HCT116 (cell line): ENCODE measurements at places on chromosomes 6 and 20. TPM values are rescaled to one million over a fixed set of nuclear protein-coding genes. Genes with fewer than 3 reads are reported as not detected.
A peak's percentile ranks its signal among the peaks of the same experiment; 100 is the strongest.

DNA sequence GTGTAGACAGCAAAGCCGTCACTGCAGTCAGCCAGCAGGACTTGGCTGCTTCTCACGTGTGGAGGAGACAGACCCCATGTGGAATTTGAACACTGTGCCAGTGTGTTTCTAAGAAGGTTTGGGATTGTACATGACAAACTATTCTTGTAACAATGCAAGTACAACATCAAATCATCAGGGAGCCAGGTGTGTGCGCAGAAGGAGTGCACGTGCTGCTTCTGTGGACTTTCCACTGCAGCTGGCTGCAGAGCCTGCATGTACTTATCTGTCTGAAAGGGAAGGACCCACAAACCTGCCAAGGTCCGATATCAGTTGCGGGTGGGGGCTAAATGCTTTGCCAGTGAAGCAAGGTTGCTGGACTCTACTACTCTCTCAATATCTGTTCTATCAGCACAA lies 211.6 kb downstream of the WDR27 start:
- H3K27me3 ChIP-seq: no peaks in the 10 kb centered on the region
- no peaks in the 10 kb centered on the region for H3K4me1 ChIP-seq
- H3K4me3 ChIP-seq: no peak overlapping the region
- no peak for DNase-seq
- no peaks in the 10 kb centered on the region for H3K36me3 ChIP-seq

- no peaks in the 10 kb centered on the region for H3K27me3 ChIP-seq
- peaks cover 11% of the 10 kb centered on the region; the same call in 1 of the 2 replicates for H3K4me1 ChIP-seq
- DNase-seq: no peak
- H3K36me3 ChIP-seq: no peaks in the 10 kb centered on the region
- H3K4me3 ChIP-seq: no peak overlapping the region
- H3K27ac ChIP-seq: no peak overlapping the region
Measured at GRCh38 chr6:3370361-3371221, 86.3 kb downstream of the SLC22A23 start.

DNA sequence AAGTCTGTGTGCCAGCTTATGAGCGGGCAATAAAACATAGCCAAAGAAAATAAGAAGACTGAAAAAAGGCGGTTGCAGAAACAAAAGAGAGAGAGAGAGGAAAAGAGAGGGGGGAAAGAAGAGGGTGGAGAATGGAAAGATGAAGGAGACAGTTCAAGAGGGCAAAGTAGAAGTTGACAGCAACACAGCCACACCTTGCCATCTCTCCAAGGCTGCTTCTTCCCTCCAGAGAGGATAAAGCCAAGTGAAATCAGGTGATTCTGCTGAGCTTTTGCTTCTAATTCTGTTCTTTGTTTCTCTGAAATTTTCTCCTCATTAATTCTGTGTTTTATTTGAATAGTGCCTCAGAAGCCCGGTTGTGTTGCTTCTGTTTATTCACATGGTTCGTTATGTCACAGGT lies 48.5 kb downstream of the PTPRK start:
- no peaks in the 10 kb centered on the region for H3K36me3 ChIP-seq
- no peak for DNase-seq
- H3K27me3 ChIP-seq: no peaks in the 10 kb centered on the region
- no peak overlapping the region for H3K27ac ChIP-seq

- H3K4me3 ChIP-seq: no peak overlapping the region
- no peaks in the 10 kb centered on the region for H3K36me3 ChIP-seq
- H3K27me3 ChIP-seq: no peaks in the 10 kb centered on the region
- peak; percentile 47 for DNase-seq
- peaks cover 5% of the 10 kb centered on the region; the same call in 1 of the 2 replicates for H3K4me1 ChIP-seq
Measured at GRCh38 chr6:106997392-106998158, 23.0 kb upstream of the CD24 start.

GRCh38 chr6:93317592-93317991 lies 101.8 kb downstream of the EPHA7 start:
- H3K4me3 ChIP-seq: no peak overlapping the region
- no peaks in the 10 kb centered on the region for H3K27me3 ChIP-seq
- no peaks in the 10 kb centered on the region for H3K4me1 ChIP-seq
- H3K36me3 ChIP-seq: no peaks in the 10 kb centered on the region
- DNase-seq: no peak

- no peak for DNase-seq
- no peak overlapping the region for H3K27ac ChIP-seq
- H3K4me1 ChIP-seq: no peaks in the 10 kb centered on the region
- no peaks in the 10 kb centered on the region for H3K27me3 ChIP-seq
- no peak overlapping the region for H3K4me3 ChIP-seq
Measured at GRCh38 chr6:102381203-102381602, 987.7 kb downstream of the GRIK2 start.

DNA sequence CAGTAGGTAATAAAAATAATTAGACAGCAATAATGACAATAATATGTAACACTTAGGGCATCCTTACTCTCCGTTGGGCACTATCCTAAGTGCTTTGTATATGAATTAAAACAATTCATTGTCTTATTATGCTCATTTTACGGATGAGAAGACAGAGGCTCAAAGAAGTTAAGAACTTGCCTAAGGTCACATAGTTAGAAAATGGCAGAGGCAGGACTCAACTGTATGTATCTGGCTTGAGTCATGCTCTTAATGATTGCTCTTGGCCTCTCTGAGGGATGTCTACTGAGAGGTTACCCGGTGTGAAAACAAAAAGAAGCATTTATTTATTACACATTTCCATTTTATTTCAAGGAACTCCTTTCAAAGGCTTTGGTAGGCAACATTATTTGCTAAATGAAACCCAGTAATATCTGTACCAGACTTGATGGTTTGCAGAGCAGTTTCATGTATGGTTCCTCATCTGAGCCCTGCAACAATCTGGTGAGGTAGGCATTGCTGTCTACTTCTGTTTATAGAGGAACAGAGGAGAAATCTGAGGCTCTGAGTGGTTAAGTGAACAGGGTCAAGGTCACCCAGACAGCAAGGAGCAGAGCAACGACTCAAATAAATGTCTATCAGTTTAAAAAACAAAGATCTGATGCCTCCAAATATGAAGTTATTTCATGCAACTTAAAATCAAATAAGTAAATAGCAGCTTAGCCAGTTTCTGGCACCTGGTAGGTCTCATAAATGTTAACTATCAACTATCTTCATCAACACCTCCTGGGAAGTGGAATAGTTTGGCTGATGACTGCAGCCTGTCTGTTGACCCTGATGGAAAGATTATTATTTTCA lies 4.2 kb upstream of the PARD6B start:
- no peaks in the 10 kb centered on the region for H3K27me3 ChIP-seq
- no peak overlapping the region for H3K4me3 ChIP-seq
- no peaks in the 10 kb centered on the region for H3K36me3 ChIP-seq
- peaks cover 85% of the 10 kb centered on the region for H3K4me1 ChIP-seq
- H3K27ac ChIP-seq: peak overlapping the region; percentile 92

GRCh38 chr20:48277266-48277665 lies 492.0 kb upstream of the SULF2 start:
- DNase-seq: no peak
- no peaks in the 10 kb centered on the region for H3K4me1 ChIP-seq
- H3K36me3 ChIP-seq: no peaks in the 10 kb centered on the region
- no peaks in the 10 kb centered on the region; the same call in 1 of the 2 replicates for H3K27me3 ChIP-seq
- H3K4me3 ChIP-seq: no peak overlapping the region

DNA sequence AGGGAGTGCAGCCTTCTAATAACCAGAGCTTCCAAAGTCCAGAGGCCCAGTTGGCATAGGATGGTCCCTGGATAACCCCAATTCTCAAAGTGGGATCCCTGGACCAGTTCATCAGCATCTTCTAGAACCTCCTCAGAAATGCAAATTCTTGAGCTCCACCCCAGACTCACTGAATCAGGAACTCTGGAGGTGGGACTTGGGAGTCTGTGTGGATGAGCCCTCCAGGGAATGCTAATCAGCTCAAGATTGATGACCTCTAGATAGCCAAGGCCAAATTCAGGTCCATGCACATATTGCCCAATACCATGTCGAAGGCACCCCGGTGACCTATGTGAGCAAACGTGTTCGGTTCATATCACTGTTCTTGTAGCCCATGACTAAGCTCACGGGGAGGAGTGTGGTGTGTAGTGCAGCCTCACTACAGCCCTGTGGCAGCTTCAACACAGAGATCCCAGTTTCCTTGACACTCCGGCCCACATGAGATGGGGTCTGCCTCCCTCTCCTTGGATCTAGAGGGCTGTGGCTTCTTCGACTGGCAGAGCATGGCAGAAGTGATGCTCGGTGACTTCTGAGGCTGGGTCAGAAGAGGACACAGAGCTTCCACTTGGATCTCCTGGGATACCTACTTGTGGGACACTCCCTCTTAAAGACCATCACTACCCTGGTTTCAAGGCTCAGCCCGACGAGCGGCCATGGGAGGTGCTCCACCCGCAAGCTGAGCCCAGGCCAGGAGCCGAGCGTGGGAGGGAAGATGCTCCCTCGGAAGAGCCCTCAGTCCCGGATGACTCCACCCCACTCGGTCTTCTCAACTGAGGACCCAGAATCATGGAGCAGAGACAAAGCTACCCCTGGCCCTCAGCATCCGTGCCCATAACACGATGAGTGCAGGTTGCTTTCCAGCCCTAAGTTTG lies 151.1 kb upstream of the CST7 start:
- H3K4me3 ChIP-seq: no peak overlapping the region
- DNase-seq: no peak
- no peak overlapping the region for H3K27ac ChIP-seq
- no peaks in the 10 kb centered on the region for H3K4me1 ChIP-seq
- H3K36me3 ChIP-seq: no peaks in the 10 kb centered on the region

DNA sequence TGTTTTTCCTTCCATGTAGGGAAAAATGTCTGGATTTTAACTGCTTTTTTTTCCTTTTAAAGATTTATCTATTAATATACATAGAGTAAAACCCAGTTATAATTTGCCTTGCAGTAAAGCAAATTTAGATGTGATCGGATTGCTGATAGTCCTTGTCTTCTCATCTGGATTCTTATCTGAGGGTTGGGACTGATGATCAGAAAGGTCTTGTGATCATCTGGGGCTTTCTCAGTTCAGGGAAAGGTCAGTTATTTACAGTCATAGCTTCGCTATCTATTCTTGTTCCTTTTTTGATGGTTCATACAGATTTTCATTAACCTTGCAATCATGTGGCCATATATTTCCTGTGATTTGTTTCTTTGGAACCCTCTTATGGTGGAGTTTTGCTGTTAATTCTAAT lies 63.8 kb upstream of the CLDN20 start:
- DNase-seq: no peak
- no peak overlapping the region for H3K27ac ChIP-seq
- H3K4me3 ChIP-seq: no peak overlapping the region
- H3K36me3 ChIP-seq: no peaks in the 10 kb centered on the region
- H3K27me3 ChIP-seq: no peaks in the 10 kb centered on the region

DNA sequence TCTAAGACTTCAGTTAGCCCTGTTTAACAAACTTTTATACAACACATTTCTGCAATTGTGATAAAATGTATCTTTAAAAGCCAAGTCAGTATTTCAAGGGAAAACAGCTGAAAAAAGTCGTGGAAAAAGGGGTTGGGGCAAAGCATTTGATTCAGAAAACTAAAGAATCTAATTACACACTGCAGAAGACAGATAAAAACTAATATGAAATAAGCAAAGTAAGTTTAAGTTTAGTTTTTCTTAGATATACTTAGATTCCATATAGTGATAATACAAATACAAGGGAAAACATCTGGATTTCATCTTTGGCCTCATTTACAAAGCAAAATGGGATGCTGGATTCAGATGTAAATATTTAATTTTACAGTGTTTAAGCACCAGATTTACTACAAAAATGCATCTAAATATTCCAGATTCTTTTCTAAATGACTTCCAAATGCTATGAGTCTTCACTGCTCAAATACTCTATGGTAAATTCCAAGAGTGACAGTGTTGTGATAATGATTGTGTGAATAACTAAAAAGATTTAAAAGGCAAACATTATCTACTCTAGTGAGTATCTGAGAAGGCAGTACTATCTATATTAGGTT lies 1.5 kb upstream of the ADNP start:
- H3K27me3 ChIP-seq: no peaks in the 10 kb centered on the region
- DNase-seq: no peak
- peaks cover 35% of the 10 kb centered on the region for H3K36me3 ChIP-seq
- H3K4me1 ChIP-seq: peaks cover 27% of the 10 kb centered on the region
- no peak overlapping the region for H3K4me3 ChIP-seq

DNA sequence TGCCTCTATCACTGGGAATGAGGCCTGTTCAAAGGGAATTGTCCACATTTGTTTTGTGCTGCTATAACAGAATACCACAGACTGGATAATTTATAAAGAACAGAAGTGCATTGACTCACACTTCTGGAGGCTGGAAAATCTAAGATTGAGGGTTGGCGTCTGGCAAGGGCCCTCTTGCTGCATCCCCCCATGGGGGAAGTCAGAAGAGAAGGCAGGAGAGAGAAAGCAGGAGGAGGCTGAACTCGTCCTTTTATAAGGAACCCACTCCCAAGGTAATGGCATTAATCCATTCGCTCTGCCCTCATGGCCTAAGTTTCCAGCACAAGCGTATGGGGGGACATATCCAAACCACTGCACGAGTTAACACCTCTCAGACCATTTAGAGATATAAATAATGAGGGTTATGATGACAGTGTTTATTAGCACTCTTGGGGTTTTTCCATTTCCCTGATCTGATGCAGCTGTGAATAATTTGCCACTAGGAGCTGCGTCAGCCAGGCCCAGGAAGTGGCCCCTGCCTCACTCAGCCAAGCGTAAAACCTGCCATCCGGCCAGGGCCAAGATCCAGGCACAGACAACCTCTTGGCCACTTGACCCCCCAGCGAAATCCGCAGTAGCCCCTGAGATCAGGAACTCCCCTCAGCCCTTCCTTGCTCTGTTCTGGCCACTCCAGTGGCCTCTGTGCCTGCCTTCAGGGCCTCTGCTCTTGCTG lies 14.2 kb upstream of the SLCO4A1 start:
- DNase-seq: no peak
- H3K27ac ChIP-seq: peak overlapping the region; percentile 24; the same call in 1 of the 2 replicates
- H3K4me1 ChIP-seq: peaks cover 33% of the 10 kb centered on the region
- no peaks in the 10 kb centered on the region for H3K36me3 ChIP-seq
- H3K4me3 ChIP-seq: no peak overlapping the region

DNA sequence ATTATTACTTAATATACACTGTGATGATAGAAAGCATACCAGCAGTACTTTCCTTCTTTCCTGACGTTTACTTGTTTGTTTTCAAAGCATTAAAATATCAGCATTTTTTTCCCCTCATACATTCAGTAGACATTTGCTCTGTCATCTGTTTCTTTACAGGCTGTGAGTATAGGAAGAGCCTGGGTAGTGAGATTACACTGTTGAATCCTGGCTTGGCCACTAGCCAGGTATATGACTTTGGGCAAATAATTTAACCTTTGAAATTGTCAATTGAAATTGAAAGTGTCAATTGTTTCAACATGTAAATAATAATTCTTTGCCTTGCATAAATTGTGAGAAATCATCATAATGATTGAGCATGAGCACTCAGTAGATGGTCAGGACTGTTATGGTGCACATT lies 336.2 kb downstream of the CDKAL1 start:
- H3K36me3 ChIP-seq: no peaks in the 10 kb centered on the region
- no peaks in the 10 kb centered on the region for H3K27me3 ChIP-seq
- H3K27ac ChIP-seq: no peak overlapping the region
- no peak overlapping the region for H3K4me3 ChIP-seq
- DNase-seq: no peak
- H3K4me1 ChIP-seq: peaks cover 12% of the 10 kb centered on the region

GRCh38 chr6:102485480-102485879 lies 1092.0 kb downstream of the GRIK2 start:
- DNase-seq: no peak
- no peak overlapping the region for H3K4me3 ChIP-seq
- H3K27ac ChIP-seq: no peak overlapping the region

PAX1 gene
- total RNA-seq: not detected

TMEM244 gene
- total RNA-seq: not detected

LINC00237 gene
- not detected for total RNA-seq

BPIFB4 gene
- not detected for total RNA-seq

PTPRA gene
- total RNA-seq: 44.6 TPM

SLC26A8 gene
- not detected for total RNA-seq

C6orf58 gene
- total RNA-seq: 0.20 TPM

ULBP1 gene
- total RNA-seq: 12.4 TPM

PTGIS gene
- total RNA-seq: 0.25 TPM

VSTM2L gene
- total RNA-seq: 0.69 TPM
